ENCODE measurements at places on chromosomes 5 and 9. TPM values are rescaled to one million over a fixed set of nuclear protein-coding genes. Genes with fewer than 3 reads are reported as not detected.

Gene BTNL9
- not detected for total RNA-seq

Gene GNG10
- 72.4 TPM for total RNA-seq

Gene CTNND2
- total RNA-seq, result under 0.01 TPM

Gene FLT4
- 0.20 TPM for total RNA-seq

Gene ARSI
- 2.0 TPM for total RNA-seq

Gene FGD3
- total RNA-seq, result not detected

Gene PDLIM7
- 63.9 TPM for total RNA-seq

Gene TRMO
- total RNA-seq, result 10.9 TPM

Gene SLC34A3
- not detected for total RNA-seq

Gene ZNG1F
- 5.5 TPM for total RNA-seq

Gene BTNL8
- not detected for total RNA-seq

Gene C8G
- not detected for total RNA-seq

Gene ALDH7A1
- 28.3 TPM for total RNA-seq

Gene FOXD4L4
- total RNA-seq, result not detected

Data from subcutaneous preadipocyte (primary cell).